ENCODE measurements at places on chromosomes 2 and 18.

DNA sequence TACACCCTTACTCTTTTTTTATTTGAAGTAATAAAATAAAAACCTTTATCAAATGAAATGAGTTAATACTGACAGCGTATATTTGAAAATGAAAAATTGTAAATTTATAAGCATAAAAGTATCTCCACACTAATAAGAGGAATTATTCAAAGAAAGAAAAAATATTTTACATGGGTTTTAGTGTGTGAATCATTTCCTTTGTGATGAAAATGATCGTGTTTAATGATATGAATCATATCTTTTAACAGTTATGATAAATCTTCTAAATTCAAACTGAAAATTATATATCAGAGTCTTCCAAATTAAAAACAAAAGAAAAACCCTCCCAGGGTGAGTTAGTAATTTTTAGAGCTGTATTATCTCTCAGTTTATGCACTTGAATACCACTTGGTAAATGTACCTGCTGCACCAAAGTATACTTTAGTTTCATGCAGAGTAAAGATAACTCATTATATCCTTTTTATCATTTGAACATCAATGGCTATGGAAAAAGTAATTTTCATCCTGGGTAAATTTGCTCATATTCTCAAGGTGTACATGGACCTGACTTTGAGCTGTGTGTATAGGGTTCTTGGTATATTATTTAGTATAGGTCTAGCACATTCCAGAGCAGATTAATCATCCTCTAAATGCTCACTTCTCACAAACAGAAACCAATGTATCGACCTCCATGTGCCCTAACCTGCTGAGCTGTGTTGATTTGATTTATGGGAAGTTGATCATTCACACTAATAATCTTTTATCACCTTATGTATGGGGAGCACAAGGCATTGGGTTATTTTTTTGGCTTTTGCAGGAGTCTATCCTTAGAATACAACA is 98.7 kb upstream of the VWC2L start:
- no peak for DNase-seq

DNA sequence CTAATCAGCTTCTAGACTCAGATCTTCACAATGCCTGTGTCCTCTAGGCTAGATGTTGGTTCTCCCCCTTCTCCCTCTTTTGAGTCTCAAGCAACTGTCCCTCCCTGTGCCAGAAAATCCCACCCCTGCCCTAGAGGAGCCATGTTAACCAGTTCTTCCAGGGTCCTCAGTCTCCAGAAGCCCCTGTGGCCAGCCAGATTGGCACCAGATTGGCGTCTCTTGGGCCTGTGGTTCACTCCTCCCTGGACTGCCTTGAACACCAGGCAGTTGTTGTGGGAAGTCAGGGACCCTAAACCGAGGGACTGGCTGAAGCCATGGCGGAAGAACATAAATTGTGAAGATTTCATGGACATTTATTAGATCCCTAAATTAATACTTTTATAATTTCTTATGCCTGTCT is 36.6 kb downstream of the CYP26B1 start:
- no peak for DNase-seq

DNA sequence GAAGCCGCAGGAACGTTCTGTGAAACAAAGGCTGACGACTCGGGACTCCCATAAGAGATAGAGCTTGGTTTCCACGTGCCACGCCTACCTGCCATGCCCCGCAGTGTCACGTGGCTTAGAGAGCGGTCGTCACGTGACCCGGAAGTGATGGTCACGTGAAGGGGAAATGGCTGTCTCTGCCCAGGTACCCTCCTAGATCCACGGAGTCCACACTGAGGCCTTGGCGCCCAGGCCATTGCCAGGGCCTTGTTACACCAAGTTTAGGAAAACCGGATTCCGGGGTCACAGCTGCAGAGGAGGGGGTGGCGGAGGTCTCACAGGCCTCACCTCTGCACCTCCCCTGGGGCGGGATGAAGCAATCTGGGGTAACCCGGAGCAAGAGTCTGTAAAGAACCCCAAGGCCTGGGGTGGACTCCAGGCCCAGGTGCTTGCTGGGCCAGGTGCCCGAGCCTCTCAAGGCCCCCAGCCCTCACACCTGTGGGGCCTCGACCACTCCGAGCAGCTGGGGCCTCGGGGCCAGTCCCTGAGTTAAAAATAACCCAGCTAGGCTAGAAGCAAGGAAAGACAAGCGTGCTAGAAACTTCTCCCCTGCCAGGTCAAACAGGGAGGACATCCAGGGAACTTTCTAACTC is 113.5 kb upstream of the ZNF236 start:
- no peak for DNase-seq

DNA sequence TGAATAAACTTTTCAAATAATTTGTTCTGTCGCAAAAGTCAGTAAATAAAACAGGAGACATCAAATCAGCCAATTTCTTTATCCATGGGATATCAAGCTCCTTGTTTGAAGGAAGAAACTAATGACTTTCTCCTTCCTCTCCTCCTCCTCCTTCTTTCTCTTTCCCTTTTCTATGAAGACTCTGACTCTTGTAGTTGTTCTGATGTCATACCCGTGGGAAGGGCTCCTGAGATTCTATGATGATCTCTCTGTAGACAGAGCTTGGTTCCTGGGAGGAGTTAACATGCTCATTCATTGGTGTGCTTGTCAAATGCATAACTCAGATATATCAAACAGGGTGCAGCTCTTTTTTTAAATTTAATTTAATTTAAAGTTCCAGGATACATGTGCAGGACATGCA is 118.7 kb upstream of the KCTD1 start:
- no peak for DNase-seq

DNA sequence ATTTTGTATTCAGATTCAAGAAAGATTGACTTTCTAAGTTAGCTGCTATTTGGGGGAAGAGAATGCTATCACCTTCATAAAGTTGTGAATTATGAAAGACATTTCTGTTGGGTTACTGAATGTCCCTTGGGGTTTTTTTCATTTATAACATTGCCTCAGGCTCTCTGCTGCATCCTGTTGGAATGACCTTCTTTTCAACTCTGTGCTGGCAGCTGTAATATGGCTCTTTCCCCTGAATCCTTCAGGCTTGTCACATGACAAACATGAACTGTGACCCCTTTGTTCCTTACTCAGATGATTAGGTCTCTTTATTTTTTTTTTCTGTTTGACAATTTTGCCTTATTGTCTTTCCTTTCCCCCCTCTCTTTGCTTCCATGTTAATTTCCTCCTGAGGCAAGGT is 159.8 kb downstream of the TAF4B start:
- no peak for DNase-seq

DNA sequence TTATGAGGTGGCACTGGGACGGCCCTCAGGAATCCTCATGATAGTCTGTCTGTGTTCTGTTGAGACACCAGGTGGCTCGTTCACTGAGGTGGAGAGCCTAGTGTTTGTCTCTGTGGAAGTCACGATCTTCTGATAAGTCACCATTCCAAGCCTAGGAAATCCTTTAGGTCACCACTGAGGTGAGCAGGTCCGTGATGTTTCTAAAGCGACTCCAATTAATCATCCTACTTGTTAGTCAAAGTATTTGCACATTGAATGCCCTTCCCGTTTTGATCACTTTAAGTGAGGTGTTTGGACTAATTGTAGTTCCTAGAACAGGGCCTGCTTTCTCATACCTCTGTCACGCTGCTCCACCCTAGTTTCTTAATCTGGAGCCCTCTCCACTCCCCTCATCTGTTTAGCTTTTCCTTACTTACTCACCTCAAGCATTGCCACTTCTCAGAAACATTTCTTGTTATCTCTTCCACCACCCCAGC is 28.0 kb upstream of the DSG3 start:
- no peak for DNase-seq

- DNase-seq, result no peak
These were observed 457.0 kb upstream of the HNMT start for GRCh38 chr2:137507237-137507636.

- no peak for DNase-seq
These were observed 8.7 kb upstream of the TGIF1 start for GRCh38 chr18:3441290-3441689.

DNA sequence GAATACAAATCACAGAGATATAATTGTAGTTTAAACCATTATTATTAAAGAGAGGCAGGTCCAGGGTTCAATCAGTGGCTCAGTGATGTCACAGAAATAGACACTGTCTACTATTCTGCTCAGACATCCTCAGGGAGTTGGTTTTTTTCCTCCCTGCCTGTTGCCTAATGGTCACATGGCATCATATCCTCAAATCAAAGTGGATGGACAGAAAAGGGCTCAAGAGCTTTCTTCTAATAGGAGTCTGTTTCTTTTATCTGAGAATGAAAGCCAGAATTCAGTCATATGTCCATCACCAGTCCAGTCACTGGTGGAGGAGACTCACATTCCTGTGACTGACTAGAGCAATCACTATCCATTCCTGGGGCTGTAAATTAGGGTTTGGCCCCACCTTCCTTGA is 27.9 kb upstream of the EPC2 start:
- no peak for DNase-seq

- DNase-seq, result no peak
These were observed 170.0 kb upstream of the EPAS1 start for GRCh38 chr2:46127176-46127575.

DNA sequence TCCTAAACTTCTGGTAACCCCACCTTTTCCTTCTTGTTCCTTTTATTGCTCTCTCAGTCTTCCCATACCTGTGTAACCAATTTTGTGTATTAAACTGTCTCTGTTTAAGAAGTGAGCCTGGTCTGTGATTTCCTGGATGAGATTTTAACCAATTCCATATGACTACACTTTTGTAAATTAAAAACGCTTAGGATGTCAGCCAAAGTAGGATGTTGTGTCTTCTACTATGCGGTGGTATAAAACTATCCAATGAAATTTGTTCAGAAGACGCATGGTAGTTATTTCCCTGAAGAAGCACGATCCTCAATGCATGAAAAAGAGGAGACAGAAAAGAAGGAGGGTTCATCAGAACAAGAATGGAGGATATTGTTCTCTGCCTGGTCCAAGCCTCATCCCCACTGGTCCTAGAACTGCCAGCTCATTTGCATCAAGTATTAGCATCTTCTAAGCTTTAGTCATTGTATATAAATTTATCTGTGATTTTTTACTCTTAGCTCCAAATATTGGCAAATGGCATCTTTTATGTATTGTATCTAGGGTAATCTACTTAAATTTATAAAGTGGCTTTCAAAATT is 127.4 kb downstream of the TGIF1 start:
- no peak for DNase-seq

- DNase-seq, result no peak
These were observed 40.0 kb downstream of the TEX44 start for GRCh38 chr2:231632559-231633142.

DNA sequence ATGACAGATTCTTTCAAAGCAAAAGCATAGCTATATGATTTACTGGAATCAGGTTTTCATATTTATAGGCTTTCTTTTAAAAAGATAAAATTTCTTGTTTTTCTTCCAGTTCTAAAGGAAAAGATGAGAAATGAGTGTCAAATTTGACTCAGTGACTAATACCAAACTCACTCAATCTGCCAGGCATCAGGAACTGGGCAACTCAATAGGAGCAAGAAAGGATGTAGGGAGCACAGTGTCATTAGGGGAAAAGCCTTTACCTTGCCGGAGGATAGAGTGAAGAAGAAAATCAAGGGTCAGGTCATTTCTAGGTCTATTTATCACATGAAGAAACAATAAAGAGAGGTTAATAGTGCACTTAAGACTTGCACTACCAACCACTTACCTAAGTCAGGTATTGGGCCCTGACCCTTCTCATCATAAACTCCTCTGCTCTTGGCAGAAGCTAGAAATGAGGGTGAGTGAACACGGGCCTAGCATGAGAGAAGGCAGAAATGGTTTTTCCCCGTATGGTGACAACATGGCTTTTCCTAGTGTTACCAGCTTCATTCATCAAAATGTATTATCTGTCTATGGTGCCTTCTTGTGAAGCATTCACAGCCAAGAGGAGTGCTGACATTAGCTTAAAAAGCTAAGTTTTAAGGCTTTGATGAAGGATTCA is 151.0 kb downstream of the ARHGAP15 start:
- no peak for DNase-seq

DNA sequence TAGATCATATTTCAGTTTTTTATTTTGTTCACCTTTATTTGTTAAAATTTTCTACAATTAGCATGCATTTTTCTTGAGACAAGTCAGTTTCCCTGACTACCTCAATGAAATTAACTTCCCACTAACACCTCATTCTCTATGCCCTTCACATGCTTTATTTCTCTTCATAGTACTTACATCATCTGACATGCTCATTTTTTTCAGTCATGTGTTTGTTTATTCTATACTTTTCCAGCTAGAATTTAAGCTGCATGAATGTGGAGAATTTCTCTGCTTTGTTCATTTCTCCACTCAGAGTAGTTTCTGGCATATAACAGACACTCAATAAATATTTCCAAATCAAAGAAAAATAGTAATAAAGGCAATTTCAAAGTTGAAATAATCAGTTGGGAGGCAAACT is 78.9 kb upstream of the SCN7A start:
- DNase-seq, result no peak

- no peak for DNase-seq
These were observed 108.4 kb upstream of the SH3BP4 start for GRCh38 chr2:234843411-234843810.

DNA sequence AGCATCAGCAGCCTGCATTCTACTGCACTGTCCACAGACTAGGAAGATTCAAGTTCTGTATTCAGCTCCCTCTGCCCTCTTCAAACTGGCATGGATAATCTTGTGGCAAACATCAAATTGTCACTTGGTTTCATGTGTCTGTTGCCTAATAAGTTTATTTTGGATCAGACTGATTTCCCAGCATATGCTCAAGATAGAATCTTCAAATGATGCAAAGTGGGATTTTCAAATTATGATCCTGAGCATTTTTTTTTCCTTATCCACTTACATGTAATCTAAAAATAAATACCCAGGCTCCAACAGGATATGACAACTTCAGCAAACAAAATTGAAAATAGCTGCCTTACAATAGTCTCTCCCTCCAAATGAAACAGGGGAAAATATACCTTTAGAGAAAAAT is 160.9 kb upstream of the VRK2 start:
- DNase-seq, result no peak

GRCh38 chr18:25813110-25813509 is 277.3 kb downstream of the SS18 start:
- no peak for DNase-seq

DNA sequence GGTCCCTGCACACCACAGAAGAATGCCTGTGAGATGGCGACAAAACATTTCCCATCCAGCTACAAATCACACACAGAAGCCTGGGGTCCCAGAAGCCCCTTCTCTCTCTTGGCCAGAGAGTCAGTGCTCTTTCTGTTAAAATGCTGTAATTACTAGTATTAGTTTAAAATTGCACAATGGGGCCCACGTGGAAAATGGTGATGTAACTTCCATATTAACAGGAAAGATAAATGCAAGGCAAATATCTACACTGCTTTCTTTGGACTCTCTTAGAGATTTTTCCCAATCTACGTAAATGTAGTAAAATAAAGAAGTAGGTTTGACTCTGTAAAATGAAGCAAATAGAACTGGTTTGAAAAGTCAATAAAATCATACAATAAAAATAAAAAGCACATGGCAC is 113.9 kb upstream of the TFCP2L1 start:
- DNase-seq, result no peak

GRCh38 chr2:214591366-214591765 is 180.5 kb downstream of the VWC2L start:
- DNase-seq, result no peak

DNA sequence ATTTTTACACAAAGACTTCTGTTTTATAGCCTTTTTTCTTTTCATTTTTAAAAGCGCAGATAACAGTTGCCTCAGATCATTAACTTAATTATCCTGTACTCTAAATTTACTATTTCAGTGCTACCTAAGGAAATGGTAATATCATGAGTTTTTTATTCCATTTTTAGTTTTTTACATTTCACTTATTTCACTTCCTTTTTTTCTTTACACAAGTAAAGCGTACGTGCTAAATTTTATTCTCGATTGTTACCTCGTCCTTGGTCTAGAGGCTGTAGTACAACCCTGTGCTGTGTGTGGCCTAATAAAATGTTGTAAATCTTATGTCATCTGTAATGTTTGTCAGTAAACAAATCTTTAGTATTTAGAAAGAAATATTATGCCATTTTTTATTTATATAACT is 49.2 kb downstream of the CRIM1 start:
- DNase-seq, result no peak
